Gastrocnemius medialis (tissue), 4 donors: ENCODE measurements at places on chromosomes 7 and 10.

GRCh38 chr7:158186864-158187693 lies 400.5 kb downstream of the PTPRN2 start:
- no peak for DNase-seq

DNA sequence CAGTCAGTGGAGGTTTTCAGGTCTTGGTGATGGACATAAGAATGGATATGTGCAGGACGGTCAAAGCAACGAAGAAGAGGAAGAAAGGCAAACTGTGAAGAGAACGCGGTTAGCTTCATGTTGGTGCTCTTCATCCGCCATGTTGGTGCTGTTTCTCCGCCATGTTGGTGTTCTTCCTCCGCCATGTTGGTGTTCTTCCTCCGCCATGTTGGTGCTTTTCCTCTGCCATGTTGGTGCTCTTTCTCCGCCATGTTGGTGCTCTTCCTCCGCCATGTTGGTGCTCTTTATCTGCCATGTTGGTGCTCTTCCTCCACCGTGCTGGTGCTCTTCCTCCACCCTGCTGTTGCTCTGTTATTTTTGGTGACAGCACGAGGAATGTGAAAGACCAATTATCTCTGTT lies 95.4 kb downstream of the DOCK1 start:
- DNase-seq, result no peak

DNA sequence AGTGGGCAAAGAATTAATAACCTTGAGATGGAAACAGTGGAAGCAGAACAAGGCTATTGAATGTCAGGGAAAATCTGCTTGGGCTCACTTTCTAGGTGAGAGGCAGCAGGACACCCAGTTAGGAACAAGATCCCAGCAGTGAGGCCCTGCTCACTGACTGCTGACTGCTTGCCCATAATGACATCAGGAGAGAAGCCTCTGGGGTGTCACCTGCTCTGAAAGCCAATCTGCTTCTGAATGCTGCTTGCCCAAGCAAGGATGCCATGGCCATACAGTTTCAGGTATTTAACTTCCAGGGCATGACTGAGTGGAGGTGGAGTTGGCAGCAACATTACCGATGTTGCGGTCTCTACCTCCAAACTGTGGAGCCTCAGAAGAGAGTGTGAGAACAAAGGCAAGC lies 11.7 kb upstream of the WAPL start:
- DNase-seq, result peak; percentile 72

GRCh38 chr7:5646846-5647245 lies 134.6 kb downstream of the RNF216 start:
- DNase-seq, result no peak

GRCh38 chr10:15571575-15571974 lies 148.1 kb downstream of the ITGA8 start:
- no peak for DNase-seq

- no peak for DNase-seq
These were observed 612.0 kb downstream of the CNTNAP2 start for GRCh38 chr7:146728611-146729010.

DNA sequence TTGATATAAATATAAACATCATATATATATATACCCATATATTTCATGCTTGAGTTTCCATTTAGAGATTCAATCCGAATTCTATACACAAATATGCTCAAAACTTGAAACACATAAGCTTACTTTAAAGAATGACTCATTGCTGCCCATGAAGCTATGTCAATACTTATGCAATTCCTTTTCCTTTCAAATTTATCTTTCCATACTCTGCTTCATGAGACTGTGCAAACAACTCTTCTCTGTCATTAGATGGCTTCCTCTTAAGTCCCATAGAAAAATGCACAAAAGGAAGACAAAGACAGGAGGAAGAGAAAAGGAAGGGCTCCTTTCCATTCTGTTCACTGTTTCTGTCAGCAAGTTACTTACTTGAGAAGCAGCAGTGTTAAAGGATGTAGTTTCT lies 895.7 kb upstream of the SORCS1 start:
- DNase-seq, result no peak

GRCh38 chr10:44990302-44990655 lies 10.4 kb upstream of the ZNF22 start:
- no peak for DNase-seq

- DNase-seq, result no peak
These were observed 15.4 kb downstream of the COL13A1 start for GRCh38 chr10:69817078-69817581.

GRCh38 chr10:84854439-84854838 lies 526.0 kb downstream of the CCSER2 start:
- DNase-seq, result no peak

DNA sequence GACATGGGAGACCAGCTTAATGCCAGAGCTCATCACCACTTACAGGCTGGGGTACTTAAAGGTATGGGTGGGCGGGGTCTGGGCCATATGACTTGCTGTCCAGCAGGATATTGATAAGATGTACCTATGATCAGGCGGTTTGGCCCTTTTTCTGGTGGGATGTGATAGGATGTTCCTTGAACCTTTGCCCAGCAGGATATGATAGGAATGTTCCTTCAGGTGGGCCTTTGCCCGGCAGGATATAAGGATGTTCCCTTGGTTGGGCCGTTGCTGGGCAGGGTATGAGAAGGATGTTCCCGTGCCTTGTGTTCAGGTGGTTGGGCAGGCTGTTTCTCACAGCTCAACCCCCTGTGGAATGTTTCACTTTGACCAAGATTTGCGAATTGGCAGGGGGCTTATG lies 187.2 kb upstream of the CXCL12 start:
- DNase-seq, result no peak
